ENCODE measurements at places on chromosomes 7 and 10. TPM values are rescaled to one million over a fixed set of nuclear protein-coding genes. Genes with fewer than 3 reads are reported as not detected.

- DNase-seq, result peak; percentile 79
These were observed 451.5 kb upstream of the SORCS1 start for GRCh38 chr10:107616031-107616430.

GRCh38 chr7:1810961-1811849, 141.1 kb downstream of the ELFN1 start:
- no peak for DNase-seq

- DNase-seq, result no peak
These were observed 168.7 kb upstream of the ZNF32 start for GRCh38 chr10:43817368-43817767.

- no peak for DNase-seq
These were observed 213.6 kb downstream of the FAM107B start for GRCh38 chr10:14560791-14561765.

DNA sequence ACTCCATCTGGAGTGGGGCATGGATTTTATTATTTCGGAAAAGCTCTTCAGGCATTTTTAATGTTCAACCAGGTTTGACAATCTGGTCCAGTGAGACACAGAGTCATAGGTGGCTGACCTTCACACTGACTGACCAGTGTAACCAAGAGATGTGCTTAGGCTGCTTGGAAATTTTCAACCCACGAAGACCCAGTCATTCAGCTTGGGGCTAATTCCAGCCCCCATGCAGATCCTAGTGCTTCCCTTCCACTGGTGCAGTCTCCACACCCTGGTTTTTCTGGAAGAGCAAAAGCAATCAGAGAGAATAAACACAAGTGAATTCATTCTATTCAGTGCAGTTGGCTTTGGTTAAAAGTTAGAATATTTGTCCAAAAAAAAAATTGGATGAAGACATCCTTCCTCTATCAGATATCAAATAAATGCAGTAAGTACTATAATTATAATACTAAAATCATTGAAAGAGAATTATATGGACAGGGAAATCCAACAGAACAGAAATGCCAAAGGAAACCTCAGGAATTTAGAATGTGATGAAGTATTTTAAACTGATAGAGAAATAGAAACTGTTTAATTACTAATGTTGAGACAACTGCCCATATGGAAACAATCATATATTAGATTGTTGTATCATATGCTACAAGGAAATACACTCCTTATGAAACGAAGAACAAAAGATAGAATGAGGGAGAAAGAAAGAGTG, 178.0 kb downstream of the NPSR1 start:
- no peak for DNase-seq

DNA sequence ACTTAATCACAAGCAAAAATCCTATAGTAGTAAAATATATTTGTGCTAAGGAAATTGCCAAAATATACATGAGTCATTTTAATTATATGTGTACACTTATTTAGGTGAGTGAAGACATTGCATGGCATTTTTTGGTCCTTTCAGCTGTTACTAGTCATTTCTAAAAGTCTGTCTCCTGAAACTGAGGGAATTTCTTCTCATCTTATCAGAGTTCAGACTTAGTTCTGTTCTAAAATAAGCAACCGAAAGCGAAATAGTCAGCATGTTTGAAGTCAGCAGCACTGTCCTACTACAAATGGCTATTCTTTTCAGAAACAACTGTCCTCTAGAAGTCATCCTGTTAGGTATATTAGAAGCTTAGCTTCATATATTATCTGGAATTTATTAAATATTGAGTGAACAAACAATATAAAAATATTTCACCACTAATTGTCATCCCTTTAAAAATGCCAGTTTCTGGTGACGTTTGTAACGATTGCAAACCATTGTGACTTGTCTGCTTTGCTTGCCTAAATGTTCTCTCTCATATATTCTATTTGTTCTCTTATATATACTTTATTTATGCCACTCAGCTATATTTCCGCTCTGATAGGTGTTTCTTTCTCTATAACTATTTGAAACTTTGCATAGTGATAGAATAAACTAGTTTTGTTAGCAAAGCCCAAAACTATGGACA, 227.4 kb upstream of the KAT6B start:
- no peak for DNase-seq

DNA sequence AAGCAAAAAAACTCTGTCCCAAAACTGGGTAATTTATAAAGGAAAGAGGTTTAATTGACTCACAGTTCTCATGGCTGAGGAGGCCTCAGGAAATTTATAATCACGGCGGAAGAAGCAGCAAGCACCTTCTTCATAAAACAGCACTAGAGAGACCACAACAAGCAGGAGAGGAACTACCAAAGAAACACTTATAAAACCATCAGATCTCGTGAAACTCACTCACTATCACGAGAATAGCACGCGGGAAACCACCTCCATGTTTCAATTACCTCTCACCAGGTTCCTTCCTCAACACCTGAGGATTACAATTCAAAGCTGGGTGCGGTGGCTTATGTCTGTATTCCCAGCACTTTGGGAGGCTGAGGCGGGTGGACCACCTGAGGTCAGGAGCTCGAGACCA, 48.5 kb downstream of the PDIA4 start:
- no peak for DNase-seq

- no peak for DNase-seq
These were observed 1.4 kb downstream of the HPS1 start for GRCh38 chr10:98445200-98445812.

GRCh38 chr7:16430133-16430532, 8.8 kb upstream of the CRPPA start:
- peak; percentile 80 for DNase-seq

CFAP69 gene
- 0.53 TPM for total RNA-seq

NRAP gene
- total RNA-seq, result not detected

NKX1-2 gene
- 2.1 TPM for total RNA-seq

All from bronchial epithelial cell (primary cell).